ENCODE measurements at places on chromosomes 2 and 18.

GRCh38 chr2:123895651-123896050 is 129.4 kb upstream of the CNTNAP5 start:
- ATAC-seq: no peak

GRCh38 chr2:239498981-239499634 is 98.3 kb upstream of the HDAC4 start:
- ATAC-seq: no peak

DNA sequence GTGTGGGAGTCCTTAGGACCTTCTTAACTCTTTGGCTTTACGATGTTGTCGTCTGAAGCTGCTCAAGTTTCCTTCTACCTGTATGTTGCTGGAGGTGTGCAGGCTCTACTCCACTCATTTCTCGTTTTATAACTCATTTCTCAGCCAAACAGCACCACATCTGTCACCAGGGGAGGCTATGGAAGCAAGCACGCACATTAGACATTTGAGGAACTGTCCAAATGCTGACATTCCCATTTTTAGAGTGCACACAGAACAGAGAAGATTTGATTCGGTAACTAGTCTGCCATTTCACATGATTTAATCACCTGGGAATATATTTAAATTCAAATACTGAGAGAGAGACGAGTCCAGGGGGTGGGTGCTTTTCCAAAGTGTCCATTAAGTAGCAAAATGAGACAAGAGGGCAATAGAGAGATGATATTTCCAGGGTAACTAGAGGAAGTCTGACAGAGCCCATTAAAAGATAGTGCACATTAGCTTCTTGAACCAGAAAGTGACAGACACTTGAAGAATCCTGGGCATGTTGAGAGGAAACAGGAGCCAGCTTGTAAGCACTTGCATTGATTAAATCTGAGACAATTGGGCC is 793.3 kb downstream of the TDRD15 start:
- no peak for ATAC-seq

- no peak for ATAC-seq
Measured at GRCh38 chr18:5173646-5174045, 23.4 kb downstream of the AKAIN1 start.

DNA sequence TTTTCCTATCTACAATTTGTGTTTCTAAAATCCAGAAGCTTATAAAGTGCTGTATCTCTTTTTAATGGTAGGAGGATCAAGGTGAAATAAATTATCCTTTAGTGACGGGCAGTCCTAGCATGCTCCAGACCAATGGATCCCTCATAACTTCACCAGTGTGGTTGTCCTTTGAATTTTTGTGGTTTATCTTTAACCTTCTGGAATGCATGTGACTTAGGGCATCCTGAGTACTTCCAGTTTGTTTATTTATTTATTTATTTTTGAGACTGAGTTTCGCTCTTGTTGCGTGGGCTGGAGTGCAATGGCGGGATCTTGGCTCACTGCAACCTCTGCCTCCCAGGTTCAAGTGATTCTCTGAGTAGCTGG is 40.4 kb downstream of the NUP35 start:
- ATAC-seq: no peak

GRCh38 chr18:29457316-29457889 is 1280.5 kb upstream of the CDH2 start:
- no peak for ATAC-seq

DNA sequence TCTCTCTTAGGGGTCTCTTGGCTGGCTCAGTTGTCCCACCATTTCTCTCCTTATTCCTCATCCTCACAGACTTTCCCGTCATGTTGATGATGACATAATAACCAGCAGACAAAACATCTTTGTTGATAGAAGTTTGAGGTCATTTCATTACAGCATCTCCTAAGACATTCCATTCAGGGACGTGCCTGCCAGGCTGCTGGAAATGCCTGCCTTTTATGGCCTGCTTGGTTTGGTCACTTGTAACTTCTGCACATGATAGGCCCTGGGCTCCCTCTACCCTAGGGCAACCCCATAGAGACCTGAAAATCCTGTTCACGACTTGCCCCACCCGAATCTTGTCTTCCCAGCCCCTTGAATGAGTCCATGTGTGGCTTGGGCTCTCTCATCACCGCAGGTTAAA is 81.7 kb downstream of the SDC1 start:
- ATAC-seq: no peak

- ATAC-seq: no peak
Measured at GRCh38 chr2:232537499-232537898, 2.0 kb upstream of the CHRNG start.

DNA sequence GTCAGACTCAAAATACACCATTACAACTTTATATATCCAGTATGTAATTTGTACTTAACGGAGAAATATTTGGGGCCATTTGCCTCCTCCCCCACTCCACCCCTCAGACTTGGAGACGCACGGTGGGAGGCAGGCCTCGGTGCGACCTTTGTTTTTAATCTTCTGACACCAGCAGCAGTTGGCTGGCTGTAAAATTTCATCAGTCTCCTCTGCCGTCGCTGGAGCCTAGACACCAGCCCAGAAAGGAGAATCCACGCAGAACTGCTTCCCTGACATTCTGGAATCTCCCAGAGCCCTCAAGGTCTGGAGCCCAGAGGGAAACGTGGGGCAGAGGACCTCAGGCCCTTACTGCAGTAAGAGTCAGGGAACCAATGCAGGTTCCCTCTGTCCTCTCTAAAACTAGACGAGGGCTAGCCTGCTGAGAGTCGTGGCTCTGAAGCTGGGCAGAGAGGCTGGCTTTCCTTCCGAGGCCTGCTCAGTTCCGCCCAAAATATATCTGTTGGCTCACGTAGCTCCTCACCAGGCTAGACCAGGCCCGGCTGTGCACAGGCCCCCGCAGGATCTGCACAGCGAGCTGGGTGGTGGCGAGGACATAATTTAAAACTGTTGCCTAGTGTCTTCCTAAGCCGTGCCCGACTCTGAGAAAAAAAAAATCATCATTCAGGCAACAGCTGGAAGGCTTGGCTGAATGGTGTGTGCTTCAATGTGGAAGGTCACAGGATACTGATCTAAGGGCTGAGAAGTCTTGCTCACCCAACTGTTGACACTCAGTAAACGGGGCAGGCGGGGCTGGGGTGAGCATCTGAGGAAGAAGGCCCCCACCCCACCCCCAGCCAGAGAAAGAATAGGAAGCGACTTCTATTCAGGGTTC is 40.4 kb downstream of the EN1 start:
- ATAC-seq: no peak

GRCh38 chr2:231546014-231546715 is 15.9 kb upstream of the NMUR1 start:
- no peak for ATAC-seq

DNA sequence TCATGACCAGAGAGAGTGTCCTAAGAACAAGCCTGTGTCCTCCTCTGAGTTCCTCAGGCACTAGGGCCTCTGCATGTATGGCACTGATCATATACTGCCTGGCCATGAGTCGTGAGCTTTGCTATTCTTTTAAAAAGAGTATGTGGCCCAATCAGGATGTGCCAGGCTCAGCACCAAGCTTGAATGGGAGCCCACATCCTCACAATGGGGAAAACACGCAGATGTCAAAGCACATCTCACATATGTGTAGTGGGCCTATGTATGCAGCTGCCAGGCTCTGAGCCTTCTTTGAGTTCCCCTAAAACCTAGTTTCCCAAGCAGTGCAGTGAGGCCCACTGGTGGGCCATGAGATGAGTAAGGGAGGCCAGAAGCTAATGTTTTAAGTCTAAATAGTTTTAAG is 69.9 kb upstream of the SLC1A4 start:
- no peak for ATAC-seq

- no peak for ATAC-seq
Measured at GRCh38 chr2:16890081-16890480, 224.4 kb upstream of the CYRIA start.

DNA sequence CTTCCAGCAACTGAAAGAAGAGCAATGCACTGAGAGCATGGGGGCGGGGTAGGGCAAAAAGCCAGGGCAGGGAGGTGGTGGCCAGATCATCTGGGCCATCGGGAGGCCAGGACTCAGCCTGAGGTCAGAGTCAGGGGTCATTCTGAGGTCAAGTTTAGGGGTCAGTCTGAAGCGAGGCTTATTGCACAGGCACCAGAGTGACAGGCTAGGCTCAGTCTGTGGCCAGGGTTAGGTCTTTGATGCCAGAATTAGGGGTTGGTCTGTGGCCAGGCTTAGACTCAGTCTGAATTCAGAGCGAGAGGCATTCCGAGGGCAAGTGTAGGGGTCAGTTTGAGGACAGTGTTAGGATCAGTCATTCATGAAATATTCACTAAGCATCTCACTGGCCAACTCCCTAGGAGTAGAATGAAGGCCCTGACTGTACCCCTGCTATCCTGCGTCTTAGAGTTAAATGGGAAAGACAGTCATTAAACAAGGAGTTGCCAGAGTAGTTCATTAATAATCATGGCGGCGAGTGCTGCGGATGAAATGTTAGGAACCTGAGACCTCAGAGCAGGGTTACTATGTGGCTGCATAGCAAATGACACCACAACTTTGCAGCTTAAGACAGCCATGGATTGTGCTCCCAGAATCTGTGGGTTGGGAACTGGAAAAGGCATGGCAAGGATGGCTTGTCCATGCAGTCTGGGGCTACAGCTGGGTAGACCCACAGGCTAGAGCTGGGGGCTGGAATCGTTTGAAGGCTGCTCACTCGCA is 198.7 kb downstream of the CYP26B1 start:
- no peak for ATAC-seq

DNA sequence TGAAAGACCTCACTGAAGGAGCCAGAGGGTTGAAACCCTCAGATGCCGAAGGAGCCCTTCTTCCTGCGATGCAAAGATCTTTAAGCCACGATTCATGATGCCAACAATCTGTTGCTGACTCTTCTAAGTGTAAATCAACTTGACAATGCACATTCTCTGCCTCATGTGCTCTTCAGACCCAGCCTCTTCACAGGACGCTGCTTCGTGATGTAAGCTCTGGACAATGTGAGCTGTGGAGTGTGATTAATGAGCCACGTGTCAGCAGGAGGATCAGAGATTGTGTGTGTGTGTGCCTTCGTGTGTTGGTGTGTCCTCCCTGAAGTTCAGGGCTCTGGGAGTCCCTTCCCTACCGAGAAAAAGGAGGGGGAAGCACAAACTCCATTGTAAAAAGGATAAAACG is 26.5 kb upstream of the TWIST2 start:
- ATAC-seq: no peak

DNA sequence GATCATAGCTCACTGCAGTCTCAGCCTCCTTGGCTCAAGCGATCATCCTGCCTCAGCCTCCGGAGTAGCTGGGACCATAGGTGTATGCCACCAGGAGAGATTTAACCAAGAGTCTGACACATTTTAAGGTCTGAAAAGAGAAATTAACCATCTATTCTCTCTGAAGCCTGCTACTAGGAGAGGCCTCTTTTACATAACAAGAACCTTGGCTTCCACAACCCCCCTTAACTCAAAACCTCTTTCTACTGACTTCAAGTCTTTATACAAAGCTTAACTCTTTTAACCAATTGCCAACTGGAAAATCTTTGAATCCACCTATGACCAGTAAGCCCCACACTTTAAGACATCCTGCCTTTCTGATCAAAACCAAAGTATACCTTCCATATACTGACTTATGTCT is 279.9 kb upstream of the CELF4 start:
- no peak for ATAC-seq

DNA sequence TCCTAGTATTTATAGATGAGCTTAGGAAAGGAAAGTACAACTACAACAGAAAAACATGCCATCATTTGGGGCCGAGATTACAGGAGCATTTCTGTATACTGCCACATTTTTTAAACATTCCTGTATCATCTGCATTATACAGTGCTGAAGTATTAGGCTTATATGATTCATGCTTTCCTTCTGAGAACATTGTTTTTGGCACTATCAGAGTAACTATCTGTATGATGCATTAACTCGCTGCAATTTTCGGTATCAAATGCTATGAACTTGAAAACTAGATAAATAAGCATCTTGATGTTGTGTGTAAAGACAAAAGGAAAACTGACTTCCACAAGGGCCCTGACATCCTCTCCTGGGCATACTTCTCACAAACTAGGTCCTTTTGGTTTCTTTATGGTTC is 102.0 kb downstream of the RIT2 start:
- ATAC-seq: no peak

DNA sequence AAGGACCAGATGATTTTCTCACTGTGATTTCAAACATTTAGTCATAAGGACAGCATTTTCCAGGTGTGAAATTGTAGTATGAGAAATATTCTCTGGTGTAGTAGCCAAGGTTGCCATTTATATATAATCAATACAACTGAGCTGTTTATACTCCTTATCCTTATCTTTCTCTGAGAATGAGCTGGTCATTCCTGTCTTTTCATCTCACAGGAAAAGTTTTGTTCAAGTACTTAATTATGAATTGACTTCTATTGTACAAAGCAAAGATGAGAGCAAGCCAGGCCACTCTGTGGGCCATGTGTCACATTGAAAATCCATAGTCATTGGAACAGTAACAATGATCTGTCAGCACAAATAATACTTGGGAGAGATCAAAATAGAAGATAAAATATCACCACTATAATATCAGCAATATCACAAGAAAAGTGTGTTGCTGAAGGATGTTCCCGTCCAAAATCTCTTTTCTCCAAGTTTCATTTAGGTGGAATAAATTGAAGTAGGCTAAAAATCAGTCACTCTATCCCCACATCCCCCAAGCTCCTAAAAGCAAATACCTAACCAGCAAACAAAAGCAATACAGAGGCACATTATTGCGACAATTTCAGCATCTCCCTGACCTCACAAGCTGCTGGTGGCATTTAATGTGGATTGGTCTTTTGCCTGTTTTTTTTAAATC is 2.1 kb downstream of the RIT2 start:
- ATAC-seq: no peak

DNA sequence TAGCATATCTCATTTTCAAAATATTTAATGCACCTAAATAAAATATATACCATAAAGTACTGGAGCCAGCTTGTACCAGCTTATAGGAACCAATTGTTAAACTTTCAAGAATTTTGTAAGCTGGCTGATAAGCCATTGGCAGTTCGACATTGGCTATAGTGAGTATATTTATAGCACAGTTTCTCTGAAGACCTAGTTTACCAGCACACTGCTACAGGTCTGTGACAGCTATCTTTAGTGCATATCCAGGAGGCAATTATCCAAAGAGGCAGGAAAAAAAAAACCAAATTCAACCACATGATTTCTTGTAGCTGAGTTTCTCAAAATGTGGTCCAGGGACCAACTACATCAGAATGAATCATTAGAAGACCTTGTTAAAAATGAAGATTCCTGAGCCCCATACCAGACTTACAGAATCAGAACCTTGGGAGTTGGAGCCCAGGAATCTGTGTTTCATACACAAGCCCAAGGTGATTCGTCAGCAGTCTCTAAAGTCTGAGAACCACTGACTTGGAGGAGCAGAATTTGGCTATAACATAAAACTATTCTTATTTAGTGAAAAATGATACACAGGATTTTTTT is 279.0 kb upstream of the NRP2 start:
- ATAC-seq: no peak

- ATAC-seq: no peak
Measured at GRCh38 chr2:222280795-222281194, 18.0 kb downstream of the PAX3 start.

- no peak for ATAC-seq
Measured at GRCh38 chr2:20676353-20677215, 9.6 kb downstream of the GDF7 start.
